Kidney tubule cell (primary cell): ENCODE measurements at places on chromosomes 5 and 9.

GRCh38 chr5:137026296-137026695 is 472.8 kb downstream of the SPOCK1 start:
- DNase-seq: no peak

- no peak for DNase-seq
Measured at GRCh38 chr9:105313238-105313637, 68.8 kb downstream of the SLC44A1 start.

- DNase-seq: no peak
Measured at GRCh38 chr5:178259623-178260536, 27.3 kb upstream of the PHYKPL start.

GRCh38 chr9:20996809-20997208 is 34.6 kb downstream of the HACD4 start:
- no peak for DNase-seq

- DNase-seq: no peak
Measured at GRCh38 chr5:9782826-9783560, 152.8 kb upstream of the TAS2R1 start.
